ENCODE measurements at places on chromosomes 1 and 21.

DNA sequence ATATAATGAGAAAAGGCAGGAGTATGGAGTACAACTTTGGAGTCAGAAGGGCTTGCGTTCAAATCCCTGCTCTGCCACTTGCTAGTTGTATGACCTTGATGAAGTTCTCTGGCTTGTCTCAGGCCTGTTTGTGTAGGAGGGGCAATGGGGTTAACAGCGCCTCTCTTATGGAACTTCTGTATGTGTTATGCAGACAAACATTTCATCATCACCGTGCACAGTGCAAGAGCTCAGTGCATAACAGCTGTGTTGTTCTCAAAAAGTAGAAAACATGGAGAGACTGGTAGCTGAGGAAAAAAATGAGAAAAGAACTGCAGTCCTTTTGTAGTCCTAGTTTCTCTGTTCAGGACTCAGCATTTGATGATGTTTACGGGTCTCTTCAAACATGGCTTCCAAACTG, 10.4 kb upstream of the ZNF648 start:
- no peak for DNase-seq

GRCh38 chr1:51345300-51345687, 14.9 kb upstream of the TTC39A start:
- no peak for DNase-seq

GRCh38 chr1:223621312-223621734, 44.2 kb downstream of the CAPN8 start:
- DNase-seq: no peak

- no peak for DNase-seq
Observed at GRCh38 chr1:38018864-38019343, 6.4 kb downstream of the UTP11 start.

DNA sequence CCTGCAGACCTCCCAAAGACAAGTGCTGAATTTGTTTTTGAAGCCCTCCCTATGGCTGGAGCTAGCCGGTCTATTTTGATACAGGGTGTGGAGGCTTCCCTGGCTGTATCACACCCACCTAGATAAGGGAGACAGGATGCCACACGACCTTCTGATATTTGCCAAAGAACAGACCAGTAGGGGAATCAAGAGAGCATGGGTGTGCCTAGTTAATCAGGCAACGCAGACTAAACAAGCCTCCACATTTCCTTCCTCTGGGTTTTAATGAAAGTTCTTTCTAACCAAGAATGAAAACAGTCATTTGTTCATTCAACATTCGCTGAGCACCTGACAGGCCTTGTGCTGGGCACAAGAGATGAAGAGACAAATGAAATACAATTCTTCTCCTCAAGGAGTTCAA, 446.8 kb downstream of the PLPP3 start:
- DNase-seq: no peak

- DNase-seq: peak; percentile 48
Observed at GRCh38 chr1:24830680-24831272, 85.5 kb downstream of the CLIC4 start.

DNA sequence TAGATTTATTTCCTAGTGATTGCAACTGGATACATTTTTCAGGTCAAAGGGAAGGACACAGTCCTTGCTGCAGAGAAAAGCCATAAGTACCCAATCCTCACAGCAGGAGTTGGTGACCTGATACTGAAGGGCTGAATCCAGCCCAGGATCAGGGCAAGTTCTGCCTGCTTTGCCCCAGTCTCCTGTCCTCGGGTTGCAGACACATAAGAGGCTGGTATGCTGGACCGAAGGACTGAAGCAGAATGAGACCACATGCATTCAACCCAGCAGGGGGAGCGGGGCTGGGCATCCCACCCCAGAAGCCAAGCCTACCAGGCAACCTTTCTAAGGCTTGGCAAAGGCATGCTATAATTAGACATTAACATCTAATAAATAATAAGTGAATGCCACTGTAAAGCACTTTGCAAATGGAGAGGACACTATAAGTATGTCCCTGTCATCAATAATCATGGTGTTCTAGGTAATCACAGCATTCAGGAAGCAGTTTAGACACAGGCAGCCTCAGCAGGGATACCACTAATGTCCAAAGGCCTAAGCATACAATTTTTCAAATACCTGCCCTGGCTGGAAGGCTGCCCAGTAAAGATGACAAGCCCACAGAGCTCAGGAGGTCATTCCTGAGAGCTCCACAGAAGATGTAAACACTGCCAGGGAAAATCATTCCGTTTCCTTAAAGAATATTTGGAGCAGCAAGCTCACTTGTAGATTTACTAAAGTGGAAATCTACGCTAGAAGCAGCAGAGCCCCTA, 47.6 kb downstream of the KRTAP19-8 start:
- no peak for DNase-seq

Measured in AG08395 (cell line).